Activated T-helper 1 cell treated with anti-CD3 and anti-CD28 coated beads, Interleukin-12 subunit alpha, Interleukin-12 subunit beta, Interleukin-2, Interleukin-4 antibody, amounts not matched to agents 30 ng/mL and 10 ng/mL and 1 ng/mL, durations not matched to agents 14 hours and 24 hours and 36 hours (primary cell): ENCODE measurements at places on chromosomes 5 and 9.
A peak's percentile ranks its signal among the peaks of the same experiment; 100 is the strongest.

GRCh38 chr5:96195123-96195522 lies 233.5 kb upstream of the ELL2 start:
- H3K4me1 ChIP-seq, result no peaks in the 10 kb centered on the region
- H3K27ac ChIP-seq, result no peak overlapping the region
- H3K27me3 ChIP-seq, result peaks cover 5% of the 10 kb centered on the region
- no peaks in the 10 kb centered on the region for H3K36me3 ChIP-seq
- H3K4me3 ChIP-seq, result no peak overlapping the region

DNA sequence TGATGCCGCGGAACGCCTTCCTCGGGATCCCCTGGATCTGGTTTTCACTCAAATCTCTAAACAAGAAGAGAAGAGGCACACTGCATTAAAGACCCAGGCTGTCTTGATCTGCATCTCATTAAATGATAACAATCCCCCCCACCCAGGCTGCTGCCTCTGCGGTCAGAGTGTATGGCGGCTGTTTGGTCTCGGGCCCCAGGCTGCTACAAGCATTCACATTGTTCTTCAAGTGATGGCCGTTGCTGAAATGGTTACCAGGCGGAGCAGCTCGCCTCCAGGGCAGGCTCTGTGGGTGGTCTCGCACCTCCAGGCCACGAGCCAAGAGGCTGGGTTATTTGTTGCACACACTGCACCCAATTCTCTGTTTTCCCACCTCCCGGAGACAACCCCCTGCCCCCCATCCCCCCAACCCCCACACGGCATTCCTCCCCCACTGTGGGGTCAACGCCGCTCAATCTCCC lies 304.1 kb upstream of the PANK3 start:
- no peaks in the 10 kb centered on the region for H3K4me1 ChIP-seq
- no peak for DNase-seq
- no peak overlapping the region for H3K4me3 ChIP-seq
- H3K27me3 ChIP-seq, result no peaks in the 10 kb centered on the region
- H3K27ac ChIP-seq, result no peak overlapping the region

DNA sequence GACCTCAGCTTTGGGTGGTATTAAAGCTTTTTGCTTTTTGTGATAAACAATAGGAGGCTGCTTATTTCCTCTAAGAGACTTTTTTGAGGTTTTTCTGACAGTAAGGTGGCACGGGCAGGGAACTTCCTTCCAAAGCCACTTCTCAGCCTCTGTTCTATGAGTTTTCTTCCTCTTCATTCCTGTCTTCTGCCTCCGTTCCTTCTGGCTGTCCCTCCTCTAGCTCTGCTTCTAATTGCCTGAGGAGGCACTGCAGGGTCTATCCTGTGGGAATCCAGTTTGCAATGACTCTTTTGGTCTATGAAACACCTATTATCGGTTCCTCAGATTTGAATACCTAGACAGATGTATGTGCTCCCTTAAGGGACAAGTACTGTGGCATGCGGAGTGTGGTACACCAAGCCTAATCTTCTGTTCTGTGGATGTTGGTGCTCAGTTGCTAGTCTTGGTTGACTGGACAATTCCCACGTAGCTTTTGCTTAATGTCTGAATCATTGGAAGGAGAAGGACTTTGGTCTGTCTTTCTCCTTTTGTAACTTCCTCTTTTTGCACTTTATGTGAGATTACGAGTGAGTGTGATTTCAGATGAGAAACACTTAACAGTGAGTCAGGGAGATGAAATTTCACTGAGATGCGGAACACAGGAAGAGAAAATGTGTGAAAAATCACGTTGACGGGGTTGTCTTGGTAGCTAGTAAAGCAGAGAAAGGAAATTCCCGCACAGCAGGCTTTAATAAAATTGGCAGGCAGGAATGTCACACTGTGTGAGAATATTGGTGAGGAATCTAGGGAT lies 305.2 kb downstream of the EFNA5 start:
- H3K36me3 ChIP-seq, result no peaks in the 10 kb centered on the region
- H3K27me3 ChIP-seq, result no peaks in the 10 kb centered on the region
- H3K4me1 ChIP-seq, result no peaks in the 10 kb centered on the region
- no peak for DNase-seq

DNA sequence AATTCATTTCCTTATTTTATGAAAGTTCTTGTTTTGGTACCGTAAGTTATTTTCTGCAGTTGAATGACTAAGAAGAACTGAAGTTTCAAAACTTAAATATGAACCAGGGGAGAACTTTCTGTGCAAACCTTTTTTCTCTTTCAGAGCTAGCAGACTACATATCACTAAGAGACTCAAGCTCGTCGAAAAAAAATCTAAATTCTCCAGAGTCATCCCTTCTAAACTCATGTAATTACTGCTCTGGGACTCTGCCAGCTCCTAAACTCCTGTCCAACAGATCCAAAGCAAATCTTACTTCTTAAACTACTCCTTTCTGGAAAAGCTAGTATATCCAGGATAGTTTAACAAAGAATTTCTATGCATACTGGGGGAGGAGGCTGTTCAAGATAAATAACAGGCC lies 87.0 kb upstream of the NR5A1 start:
- no peak overlapping the region for H3K27ac ChIP-seq
- peaks cover 7% of the 10 kb centered on the region for H3K27me3 ChIP-seq
- no peak for DNase-seq
- no peak overlapping the region for H3K4me3 ChIP-seq
- no peaks in the 10 kb centered on the region for H3K36me3 ChIP-seq

DNA sequence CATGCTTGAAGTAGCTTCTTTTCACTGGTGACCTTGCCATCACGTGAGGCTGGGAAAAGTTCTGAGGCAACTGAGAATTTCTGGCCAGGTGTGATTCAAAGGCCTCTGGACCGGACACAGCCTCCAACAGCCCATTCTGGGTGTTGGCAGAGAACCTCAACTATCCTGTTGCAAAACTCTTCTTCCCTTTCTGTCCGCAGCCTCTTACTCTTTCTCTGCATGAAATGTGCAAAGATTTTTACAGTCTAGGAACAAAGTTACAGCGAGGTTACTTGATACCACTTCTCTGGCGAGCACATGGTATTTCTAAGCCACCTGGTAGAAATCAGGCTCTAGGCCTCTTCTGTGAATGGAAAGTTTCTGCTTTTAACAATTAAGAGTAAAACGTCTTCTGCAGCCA lies 79.2 kb downstream of the FREM1 start:
- H3K4me1 ChIP-seq, result no peaks in the 10 kb centered on the region
- H3K36me3 ChIP-seq, result no peaks in the 10 kb centered on the region
- H3K27ac ChIP-seq, result no peak overlapping the region

GRCh38 chr9:38181866-38182265 lies 112.8 kb upstream of the SHB start:
- no peaks in the 10 kb centered on the region for H3K36me3 ChIP-seq
- H3K4me1 ChIP-seq, result no peaks in the 10 kb centered on the region
- H3K4me3 ChIP-seq, result no peak overlapping the region
- H3K27me3 ChIP-seq, result peaks cover 10% of the 10 kb centered on the region

GRCh38 chr9:17230646-17231045 lies 95.8 kb downstream of the CNTLN start:
- no peak overlapping the region for H3K27ac ChIP-seq
- no peaks in the 10 kb centered on the region for H3K36me3 ChIP-seq
- no peaks in the 10 kb centered on the region for H3K4me1 ChIP-seq
- no peak overlapping the region for H3K4me3 ChIP-seq

GRCh38 chr5:95725071-95725820 lies 5.9 kb upstream of the RHOBTB3 start:
- DNase-seq, result no peak
- no peaks in the 10 kb centered on the region for H3K36me3 ChIP-seq
- peaks cover 10% of the 10 kb centered on the region for H3K4me1 ChIP-seq

DNA sequence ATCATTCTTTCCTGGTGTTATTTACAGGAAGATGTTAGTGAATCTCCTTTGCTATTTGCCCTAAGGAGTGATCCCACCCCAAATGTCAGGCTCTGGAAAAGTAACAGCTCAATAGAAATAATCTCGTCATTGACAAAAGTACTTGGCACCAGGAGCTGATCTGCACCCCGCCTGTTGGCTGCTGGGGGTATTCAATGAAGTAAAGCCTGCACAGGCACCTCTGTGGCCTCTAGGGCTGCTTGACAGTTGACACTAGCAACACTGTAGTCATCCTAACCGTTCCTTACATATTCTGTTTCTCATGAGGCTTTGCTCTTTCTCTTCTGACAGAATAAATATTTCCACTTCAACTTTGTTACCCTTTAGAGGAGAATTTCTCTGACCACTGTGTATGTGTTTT lies 103.4 kb downstream of the DOCK2 start:
- no peak overlapping the region for H3K27ac ChIP-seq
- no peak for DNase-seq
- peaks cover 27% of the 10 kb centered on the region for H3K4me1 ChIP-seq
- no peaks in the 10 kb centered on the region for H3K27me3 ChIP-seq

DNA sequence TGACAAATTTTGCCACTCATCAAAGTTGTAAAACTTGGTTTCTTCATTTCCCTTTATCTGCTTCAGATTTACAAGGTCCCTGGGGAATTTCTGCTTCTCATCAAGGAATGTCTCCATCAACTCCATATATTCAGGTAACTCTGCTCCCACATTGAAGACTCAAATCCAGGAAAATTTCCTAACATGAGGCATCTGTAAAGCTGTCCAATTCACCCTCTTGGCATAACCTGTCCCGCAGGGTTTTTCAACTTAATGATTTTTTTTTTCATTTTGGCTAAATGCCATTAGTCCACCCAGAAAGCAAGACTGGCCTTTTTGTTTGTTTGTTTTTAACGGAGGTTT lies 50.2 kb upstream of the SLC30A5 start:
- peak overlapping the region; percentile 20 for H3K4me3 ChIP-seq
- H3K4me1 ChIP-seq, result peaks cover 5% of the 10 kb centered on the region
- H3K36me3 ChIP-seq, result no peaks in the 10 kb centered on the region
- DNase-seq, result no peak
- H3K27me3 ChIP-seq, result peaks cover 3% of the 10 kb centered on the region

- no peaks in the 10 kb centered on the region for H3K4me1 ChIP-seq
- no peak overlapping the region for H3K27ac ChIP-seq
- H3K4me3 ChIP-seq, result no peak overlapping the region
- no peak for DNase-seq
- no peaks in the 10 kb centered on the region for H3K27me3 ChIP-seq
- no peaks in the 10 kb centered on the region for H3K36me3 ChIP-seq
Measured at GRCh38 chr5:97874491-97874890, 691.4 kb upstream of the RIOK2 start.

GRCh38 chr9:33234511-33235467 lies 5.2 kb upstream of the SPINK4 start:
- H3K36me3 ChIP-seq, result no peaks in the 10 kb centered on the region
- H3K4me3 ChIP-seq, result no peak overlapping the region
- peaks cover 9% of the 10 kb centered on the region for H3K27me3 ChIP-seq
- no peak overlapping the region for H3K27ac ChIP-seq
- no peaks in the 10 kb centered on the region for H3K4me1 ChIP-seq

- H3K27ac ChIP-seq, result no peak overlapping the region
- no peaks in the 10 kb centered on the region for H3K36me3 ChIP-seq
- H3K27me3 ChIP-seq, result no peaks in the 10 kb centered on the region
- DNase-seq, result no peak
- no peaks in the 10 kb centered on the region for H3K4me1 ChIP-seq
Measured at GRCh38 chr9:13746876-13747275, 467.4 kb upstream of the MPDZ start.

DNA sequence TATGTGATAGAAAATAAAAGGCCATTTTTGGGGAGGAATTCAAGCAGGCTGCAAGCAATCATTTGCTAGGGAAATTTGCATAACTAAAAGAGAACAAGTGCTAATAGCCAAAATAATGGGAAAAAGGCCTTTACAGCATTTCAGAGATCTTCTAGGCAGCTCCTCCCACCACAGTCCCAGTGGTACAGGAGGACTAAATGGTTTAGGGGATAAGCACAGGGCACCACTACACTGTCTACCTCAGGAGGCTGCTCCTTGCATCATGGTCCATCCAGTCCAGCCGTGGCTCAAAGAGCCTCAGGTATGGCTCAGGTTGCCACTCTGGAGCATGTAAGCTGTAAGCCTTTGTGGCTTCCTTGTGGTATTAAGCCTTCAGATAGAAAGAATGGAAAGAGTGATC lies 485.6 kb downstream of the PDE4D start:
- H3K27me3 ChIP-seq, result peaks cover 3% of the 10 kb centered on the region
- no peaks in the 10 kb centered on the region for H3K4me1 ChIP-seq
- no peaks in the 10 kb centered on the region for H3K36me3 ChIP-seq

GRCh38 chr5:166823360-166823759 lies 1468.1 kb upstream of the WWC1 start:
- H3K4me1 ChIP-seq, result no peaks in the 10 kb centered on the region
- H3K27me3 ChIP-seq, result no peaks in the 10 kb centered on the region
- H3K4me3 ChIP-seq, result no peak overlapping the region
- DNase-seq, result no peak
- no peaks in the 10 kb centered on the region for H3K36me3 ChIP-seq

GRCh38 chr9:38181232-38181631 lies 112.2 kb upstream of the SHB start:
- H3K27ac ChIP-seq, result no peak overlapping the region
- no peaks in the 10 kb centered on the region for H3K36me3 ChIP-seq
- no peak for DNase-seq
- no peaks in the 10 kb centered on the region for H3K4me1 ChIP-seq
- H3K27me3 ChIP-seq, result peaks cover 10% of the 10 kb centered on the region

- no peaks in the 10 kb centered on the region for H3K36me3 ChIP-seq
- DNase-seq, result no peak
- H3K27ac ChIP-seq, result no peak overlapping the region
- H3K4me3 ChIP-seq, result no peak overlapping the region
- H3K27me3 ChIP-seq, result no peaks in the 10 kb centered on the region
Measured at GRCh38 chr5:130102960-130103359, 198.7 kb downstream of the CHSY3 start.

GRCh38 chr5:139966856-139967255 lies 76.2 kb downstream of the NRG2 start:
- no peaks in the 10 kb centered on the region for H3K4me1 ChIP-seq
- H3K27me3 ChIP-seq, result peaks cover 32% of the 10 kb centered on the region
- no peak for DNase-seq
- H3K4me3 ChIP-seq, result no peak overlapping the region

GRCh38 chr5:13403351-13403750 lies 541.1 kb downstream of the DNAH5 start:
- H3K27me3 ChIP-seq, result no peaks in the 10 kb centered on the region
- no peak overlapping the region for H3K27ac ChIP-seq
- no peak overlapping the region for H3K4me3 ChIP-seq
- DNase-seq, result no peak
- no peaks in the 10 kb centered on the region for H3K36me3 ChIP-seq
- H3K4me1 ChIP-seq, result no peaks in the 10 kb centered on the region

DNA sequence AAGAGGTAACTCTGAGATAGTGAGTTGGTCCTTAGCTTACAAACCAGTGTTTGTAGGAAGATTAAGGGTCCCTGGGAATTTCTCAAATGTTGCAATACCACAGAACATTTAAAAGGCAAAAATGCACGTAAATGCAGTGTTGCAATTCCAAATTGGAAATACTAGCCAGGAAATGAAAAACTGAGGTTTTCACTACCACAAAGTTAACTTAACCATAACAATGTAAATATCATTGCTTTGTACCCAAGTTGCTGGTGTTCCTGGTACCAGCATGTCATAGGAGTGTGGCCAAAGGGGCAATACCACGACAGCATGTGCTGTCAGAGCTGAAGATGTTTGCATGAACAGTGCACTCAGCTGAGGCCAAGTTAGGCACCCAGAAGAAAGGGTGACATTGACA lies 382.9 kb downstream of the GLIS3 start:
- no peaks in the 10 kb centered on the region for H3K4me1 ChIP-seq
- H3K27me3 ChIP-seq, result peaks cover 7% of the 10 kb centered on the region
- no peak for DNase-seq
